ENCODE measurements at places on chromosomes 7 and 10.

- DNase-seq: no peak
These were observed 528.5 kb upstream of the MGMT start for GRCh38 chr10:128938558-128938957.

DNA sequence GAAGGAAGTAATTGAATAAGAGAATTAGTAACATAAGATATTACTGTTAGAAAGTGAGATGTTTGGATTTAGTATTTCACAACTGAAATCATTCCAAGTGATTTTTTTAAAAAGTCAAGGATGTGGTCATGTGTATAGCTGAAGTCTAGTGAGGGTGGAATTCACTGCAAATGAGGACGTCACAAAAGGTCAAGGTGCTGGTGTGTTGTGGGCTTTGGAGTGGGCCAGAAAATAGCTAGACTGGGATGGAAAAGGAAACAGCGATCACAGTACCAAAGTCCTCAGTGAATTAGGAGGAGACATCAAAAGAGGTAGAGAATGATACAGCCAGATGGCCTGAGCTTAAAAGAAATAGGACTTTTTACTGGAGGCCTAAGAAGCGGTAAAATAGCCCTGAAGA is 272.8 kb downstream of the DYNC1I1 start:
- no peak for DNase-seq

GRCh38 chr7:17183630-17184328 is 114.7 kb upstream of the AHR start:
- DNase-seq: no peak

DNA sequence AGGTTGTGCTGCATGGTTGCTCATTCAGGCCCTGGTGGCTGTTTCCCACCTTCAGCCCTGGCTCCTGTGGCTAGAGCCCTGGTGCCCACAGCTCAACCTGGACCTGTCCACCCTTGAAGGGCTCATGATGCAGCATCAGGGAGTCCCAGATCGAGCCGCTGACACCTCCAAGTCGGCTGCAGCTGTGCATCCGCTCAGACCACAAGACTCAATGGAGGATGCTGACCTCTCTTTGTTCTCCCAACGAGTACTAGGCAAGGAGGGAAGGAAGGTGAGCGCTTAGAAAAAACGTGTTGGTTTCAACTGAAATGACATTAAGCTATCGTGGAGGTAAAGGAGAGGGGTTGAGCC is 9.5 kb upstream of the C10orf95 start:
- no peak for DNase-seq

DNA sequence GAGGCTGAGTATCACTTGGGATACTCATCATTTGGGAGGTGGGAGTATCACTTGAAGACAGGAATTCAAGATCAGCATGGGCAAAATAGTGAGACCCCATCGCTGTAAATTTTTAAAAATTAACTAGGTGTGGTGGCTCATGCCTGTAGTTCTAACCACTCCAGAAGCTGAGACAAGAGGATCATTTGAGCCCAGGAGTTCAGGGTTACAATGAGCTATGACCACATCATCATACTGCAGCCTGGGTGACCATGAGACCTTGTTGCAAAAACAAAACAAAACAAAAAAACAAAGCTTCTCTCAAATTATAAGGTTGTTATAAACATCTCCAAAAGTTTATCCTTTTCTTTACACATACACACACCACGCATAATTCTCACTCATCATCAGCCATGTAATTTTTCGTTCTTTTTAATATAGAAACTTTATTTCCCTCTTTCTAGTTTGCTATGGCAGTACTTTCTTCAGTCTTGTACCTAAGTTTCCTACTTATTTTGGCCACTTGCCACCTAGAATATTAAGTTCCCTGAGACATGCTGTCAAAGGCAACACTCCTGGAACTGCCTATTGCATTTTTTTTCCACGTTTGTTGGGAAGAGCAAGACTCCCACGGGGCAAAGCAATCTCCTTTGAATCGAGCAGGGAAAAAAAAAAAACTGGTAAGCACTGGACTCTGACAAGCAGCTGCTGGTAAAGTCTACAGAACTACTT is 37.1 kb downstream of the SKIDA1 start:
- no peak for DNase-seq

DNA sequence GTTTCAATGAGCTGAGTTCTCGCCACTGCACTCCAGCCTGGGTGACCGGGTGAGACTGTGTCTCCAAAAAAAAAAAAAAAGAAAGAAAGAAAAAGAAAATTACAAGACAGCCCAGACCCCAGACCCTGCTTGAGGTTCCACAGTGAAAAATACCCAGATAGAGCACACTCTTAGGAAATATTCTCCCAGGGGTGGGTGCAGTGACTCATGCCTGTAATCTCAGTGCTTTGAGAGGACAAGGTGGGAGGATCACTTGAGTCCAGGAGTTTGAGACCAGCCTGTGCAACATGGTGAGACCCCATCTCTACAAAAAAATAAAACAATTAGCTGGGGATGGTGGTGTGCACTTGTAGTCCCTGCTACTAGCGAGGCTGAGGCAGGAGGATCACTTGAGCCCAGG is 41.1 kb upstream of the GTF2IRD1 start:
- no peak for DNase-seq

DNA sequence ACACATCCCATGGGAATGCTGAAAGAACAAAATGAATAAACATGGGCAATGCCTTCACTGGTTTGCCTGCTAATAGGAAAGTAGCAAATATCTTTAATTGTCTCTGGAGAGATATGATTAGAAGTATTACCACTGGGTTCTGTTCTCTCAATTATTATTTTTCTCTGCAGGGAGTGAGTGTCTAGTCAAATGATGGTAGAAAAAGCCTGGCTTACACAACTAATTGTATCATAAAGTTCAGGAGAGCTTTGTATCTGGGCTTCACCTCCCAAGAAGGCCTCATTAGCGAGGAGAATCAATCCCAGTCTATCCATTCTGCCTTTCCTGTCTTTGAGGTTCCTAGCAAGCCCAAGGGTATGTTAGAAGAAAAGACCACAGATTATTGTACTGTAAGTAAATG is at the start of gene OR2A14:
Gene OR2A14, plus strand, starts transcription at position 301 of the 400 bp plus-strand sequence. CDS start 5,937 bp downstream, outside the sequence.
- no peak for DNase-seq
